ENCODE measurements at places on chromosomes 11 and 22. TPM values are rescaled to one million over a fixed set of nuclear protein-coding genes. Genes with fewer than 3 reads are reported as not detected.

The HPX gene
- 1.4 TPM for total RNA-seq

The ISX gene
- total RNA-seq, result not detected

The ASPHD2 gene
- 28.0 TPM for total RNA-seq

The JAM3 gene
- total RNA-seq, result 10.9 TPM
